Heart right ventricle (tissue), 16 donors: ENCODE measurements at places on chromosomes 3 and 15.
A peak's percentile ranks its signal among the peaks of the same experiment; 100 is the strongest.

- no peak for DNase-seq
- no peaks in the 10 kb centered on the region for H3K36me3 ChIP-seq
- H3K4me3 ChIP-seq = peak overlapping the region; percentile 91
- no peaks in the 10 kb centered on the region for H3K27me3 ChIP-seq
- peaks cover 34% of the 10 kb centered on the region for H3K4me1 ChIP-seq
- H3K27ac ChIP-seq = peak overlapping the region; percentile 86
Measured at GRCh38 chr3:47379411-47379899, 1.4 kb upstream of the PTPN23 start.

DNA sequence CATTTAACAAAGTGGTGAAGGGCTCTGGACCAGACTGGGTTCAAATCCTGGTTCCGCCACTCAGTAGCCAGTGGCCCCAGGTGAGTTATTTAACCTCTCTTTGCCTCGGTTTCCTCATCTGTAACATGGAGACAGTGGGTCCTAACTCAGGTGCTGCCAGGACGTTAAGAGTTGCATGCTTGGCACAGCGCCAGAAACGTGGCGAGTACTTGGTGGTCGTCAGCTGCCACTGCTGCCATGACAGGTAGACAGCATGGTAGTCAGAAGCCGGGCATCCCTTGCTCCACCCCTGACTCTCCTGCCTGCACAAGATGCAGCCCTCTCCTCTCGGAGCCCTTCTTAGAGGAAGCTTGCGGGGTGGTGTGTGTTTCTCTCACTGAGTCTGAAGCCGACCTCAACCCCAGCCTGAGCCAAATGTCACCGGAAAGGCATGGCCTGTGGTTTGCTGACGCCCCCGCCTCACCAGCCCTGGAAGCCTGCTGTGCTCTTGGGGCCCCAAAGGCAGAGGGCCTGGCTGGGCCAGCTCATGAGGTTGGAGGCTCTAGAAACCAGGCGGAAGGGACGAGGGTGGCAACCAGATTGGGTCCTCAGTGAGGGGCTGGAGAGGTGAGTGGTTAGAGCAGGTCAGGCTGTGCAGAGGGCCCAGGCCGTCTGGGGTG is 160.8 kb upstream of the TLE3 start:
- no peak overlapping the region for H3K4me3 ChIP-seq
- peaks cover 24% of the 10 kb centered on the region for H3K4me1 ChIP-seq
- DNase-seq = no peak
- H3K36me3 ChIP-seq = no peaks in the 10 kb centered on the region
- H3K27me3 ChIP-seq = peaks cover 7% of the 10 kb centered on the region
- H3K27ac ChIP-seq = no peak overlapping the region

DNA sequence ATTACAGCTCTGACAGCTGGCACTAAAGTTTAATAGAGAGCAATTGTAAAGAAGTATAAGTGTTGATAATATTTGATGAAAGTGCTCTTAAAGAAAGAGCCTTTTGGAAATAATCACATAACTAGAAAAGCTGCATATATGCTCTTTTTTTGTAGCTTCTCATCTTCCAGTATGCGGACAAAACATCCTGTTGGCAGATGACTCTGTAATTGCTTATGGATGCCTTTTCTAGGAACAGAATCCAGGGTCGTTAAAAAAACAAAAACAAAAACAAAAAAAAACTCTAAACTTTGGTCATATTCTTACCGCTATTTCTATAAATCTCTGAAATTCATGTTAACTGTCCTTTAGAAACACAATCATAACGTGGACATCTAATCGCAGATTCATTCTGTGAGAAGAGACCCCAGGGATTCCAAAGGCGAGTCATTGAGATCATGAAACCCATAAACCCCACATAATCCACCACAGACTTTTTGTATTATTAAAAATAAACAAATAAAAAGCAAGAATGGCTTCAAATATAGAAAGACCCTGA is 109.8 kb downstream of the EPHA3 start:
- H3K27ac ChIP-seq = peak overlapping the region; percentile 30
- DNase-seq = no peak
- no peaks in the 10 kb centered on the region for H3K27me3 ChIP-seq

DNA sequence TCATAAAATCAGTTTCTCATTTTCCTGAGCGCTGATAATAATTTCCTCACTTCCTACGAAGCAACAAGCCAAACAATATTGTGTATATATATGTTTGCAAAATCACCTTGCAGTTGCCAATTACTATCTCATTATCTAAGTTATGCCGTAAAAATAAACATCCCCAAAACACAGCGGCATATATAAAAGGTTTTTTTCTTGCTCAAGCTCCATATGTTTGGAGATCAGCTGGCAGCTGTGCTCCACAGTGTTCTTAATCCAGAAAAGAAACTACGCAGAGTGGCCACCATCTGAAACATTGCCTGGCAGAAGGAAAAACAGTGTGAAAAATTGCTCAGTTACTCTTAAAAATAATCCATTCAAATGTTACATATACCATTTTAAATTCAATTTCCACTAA is 951.4 kb downstream of the PLOD2 start:
- no peak overlapping the region for H3K4me3 ChIP-seq
- no peak overlapping the region for H3K27ac ChIP-seq

- peak; percentile 53 for DNase-seq
- no peaks in the 10 kb centered on the region for H3K4me1 ChIP-seq
- no peaks in the 10 kb centered on the region for H3K36me3 ChIP-seq
- no peak overlapping the region for H3K4me3 ChIP-seq
- H3K27me3 ChIP-seq = no peaks in the 10 kb centered on the region
Measured at GRCh38 chr3:113117511-113118234, 93.7 kb upstream of the BOC start.

DNA sequence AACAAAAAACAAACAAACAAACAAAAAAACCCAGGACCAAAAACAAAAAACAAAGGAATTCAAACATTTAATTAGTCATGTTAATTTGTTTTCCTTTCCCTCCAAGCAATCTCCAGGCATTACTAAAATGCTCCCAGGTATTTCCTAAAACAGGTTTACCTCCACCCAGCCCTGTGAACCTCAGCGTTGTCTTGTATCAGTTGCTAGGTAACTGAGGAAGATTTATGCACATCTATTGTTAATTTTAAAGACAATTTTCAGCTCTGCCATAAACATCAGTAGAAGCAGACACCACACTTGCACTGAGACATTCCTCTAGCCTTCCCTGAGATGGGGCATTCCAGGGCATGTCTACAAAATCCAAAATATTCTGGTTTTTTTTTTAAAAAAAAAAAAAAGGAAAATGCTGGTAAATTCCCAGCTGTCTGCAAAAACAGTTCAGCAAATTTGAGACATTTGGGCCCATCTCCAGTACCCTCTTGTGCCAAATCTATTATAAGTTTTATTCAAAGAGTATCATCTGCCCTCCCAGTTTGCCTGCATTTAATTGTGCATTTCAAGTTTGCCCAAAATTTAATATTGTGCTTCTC is 227.6 kb downstream of the ADAMTS9 start:
- H3K4me3 ChIP-seq = no peak overlapping the region
- H3K36me3 ChIP-seq = no peaks in the 10 kb centered on the region
- H3K27ac ChIP-seq = no peak overlapping the region
- DNase-seq = no peak
- H3K4me1 ChIP-seq = peaks cover 9% of the 10 kb centered on the region

GRCh38 chr3:85846940-85847339 is 888.2 kb downstream of the CADM2 start:
- no peaks in the 10 kb centered on the region for H3K4me1 ChIP-seq
- no peak overlapping the region for H3K4me3 ChIP-seq
- DNase-seq = no peak
- H3K36me3 ChIP-seq = no peaks in the 10 kb centered on the region

DNA sequence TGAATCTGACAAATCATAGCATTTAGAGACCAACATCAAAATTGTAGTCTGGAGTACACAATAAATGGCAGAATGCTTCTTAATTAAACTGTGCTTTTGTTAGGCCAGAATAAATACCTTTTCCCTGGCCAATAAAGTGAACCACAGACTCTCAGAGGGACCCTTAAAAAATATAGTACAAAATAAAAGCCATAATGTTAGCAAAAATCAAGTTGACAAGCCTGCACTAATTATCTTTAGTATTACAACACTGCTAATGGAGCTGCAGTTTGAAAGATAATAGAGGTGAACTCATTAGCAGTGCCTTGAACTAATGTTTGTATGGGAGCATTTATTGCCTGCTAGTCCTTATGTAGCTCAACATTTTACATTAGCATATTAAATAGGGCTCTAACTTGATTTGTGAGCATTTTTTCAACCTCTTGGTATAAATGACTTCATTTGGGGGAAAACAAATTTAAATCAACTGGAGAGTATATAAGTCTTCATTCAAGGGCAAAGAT is 801.3 kb downstream of the EPHA3 start:
- no peaks in the 10 kb centered on the region for H3K4me1 ChIP-seq
- no peaks in the 10 kb centered on the region for H3K36me3 ChIP-seq
- DNase-seq = no peak

DNA sequence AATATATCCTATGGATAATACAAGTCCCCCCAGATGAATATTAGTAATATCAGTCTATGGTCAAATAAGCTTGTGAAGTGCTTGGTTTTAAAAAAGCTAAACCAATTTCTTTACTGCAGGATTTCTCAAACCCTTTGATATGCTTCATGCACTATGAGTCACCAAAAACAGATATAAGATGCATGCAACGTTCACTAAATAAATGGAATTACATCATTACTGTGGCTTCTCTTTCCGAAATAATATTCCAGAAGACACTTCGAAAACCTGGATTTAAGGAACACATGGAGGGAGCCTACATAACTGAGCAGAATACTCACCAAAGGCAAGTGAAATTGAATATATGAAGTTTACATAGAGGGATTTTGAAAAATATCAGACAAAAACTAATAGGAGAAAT is 126.3 kb upstream of the ABI3BP start:
- H3K27ac ChIP-seq = no peak overlapping the region
- no peak overlapping the region for H3K4me3 ChIP-seq
- H3K4me1 ChIP-seq = peaks cover 11% of the 10 kb centered on the region

- H3K27ac ChIP-seq = no peak overlapping the region
- H3K4me3 ChIP-seq = no peak overlapping the region
- H3K27me3 ChIP-seq = peaks cover 15% of the 10 kb centered on the region
- no peak for DNase-seq
Measured at GRCh38 chr3:10474847-10475246, 30.5 kb downstream of the ATP2B2 start.

- H3K36me3 ChIP-seq = no peaks in the 10 kb centered on the region
- H3K4me3 ChIP-seq = no peak overlapping the region
- no peaks in the 10 kb centered on the region for H3K4me1 ChIP-seq
- H3K27ac ChIP-seq = no peak overlapping the region
Measured at GRCh38 chr15:82698711-82699345, 10.8 kb downstream of the AP3B2 start.

GRCh38 chr15:63073497-63074172 is 31.1 kb downstream of the TPM1 start:
- no peaks in the 10 kb centered on the region for H3K27me3 ChIP-seq
- H3K27ac ChIP-seq = no peak overlapping the region
- peaks cover 4% of the 10 kb centered on the region for H3K4me1 ChIP-seq
- DNase-seq = no peak
- peaks cover 40% of the 10 kb centered on the region for H3K36me3 ChIP-seq
- no peak overlapping the region for H3K4me3 ChIP-seq

DNA sequence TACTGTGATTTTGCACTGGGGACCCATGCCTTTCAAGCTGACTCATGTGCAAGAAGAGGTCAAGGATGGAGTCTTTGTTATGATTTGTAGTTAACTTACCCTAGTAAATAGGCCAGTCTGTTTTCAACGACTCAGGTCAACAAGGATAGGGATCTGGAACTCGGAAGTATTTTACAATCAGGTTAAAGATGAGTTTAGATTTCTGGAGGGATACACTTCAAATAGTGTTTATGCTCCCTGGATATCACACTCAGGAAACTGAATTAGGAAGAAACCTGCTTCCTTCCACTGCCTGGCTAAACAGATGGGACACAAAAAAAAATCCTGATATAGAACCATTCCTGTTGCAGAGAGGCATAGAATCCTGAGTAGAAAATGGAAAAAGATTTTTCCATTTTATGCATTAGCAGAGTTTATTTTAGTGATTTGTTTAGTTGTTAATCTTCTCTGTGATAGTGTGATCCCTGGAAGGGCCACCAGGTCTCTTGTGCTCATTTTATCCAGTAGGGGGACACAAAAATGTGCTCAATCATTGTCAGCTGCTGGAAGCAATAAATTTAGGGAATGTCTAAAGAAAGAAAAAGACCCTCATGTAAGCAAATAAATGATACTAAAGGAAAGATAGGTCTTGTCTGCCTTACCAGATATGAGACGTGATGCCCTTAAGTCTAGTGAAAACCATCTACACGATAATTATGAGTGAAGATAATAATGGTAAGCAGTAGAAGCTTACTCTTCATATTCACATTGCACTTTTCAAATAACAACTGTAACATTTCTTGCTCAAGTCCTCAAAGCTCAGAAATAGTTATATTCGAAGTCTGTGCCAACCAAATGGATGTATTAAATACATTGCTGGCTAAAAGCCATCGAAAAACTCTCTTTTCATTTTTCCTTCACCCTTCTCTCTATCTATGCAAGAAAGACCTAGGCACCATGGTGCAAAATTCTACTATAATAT is 452.1 kb upstream of the KCNMB2 start:
- no peaks in the 10 kb centered on the region for H3K27me3 ChIP-seq
- no peak overlapping the region for H3K4me3 ChIP-seq
- peaks cover 47% of the 10 kb centered on the region for H3K4me1 ChIP-seq

DNA sequence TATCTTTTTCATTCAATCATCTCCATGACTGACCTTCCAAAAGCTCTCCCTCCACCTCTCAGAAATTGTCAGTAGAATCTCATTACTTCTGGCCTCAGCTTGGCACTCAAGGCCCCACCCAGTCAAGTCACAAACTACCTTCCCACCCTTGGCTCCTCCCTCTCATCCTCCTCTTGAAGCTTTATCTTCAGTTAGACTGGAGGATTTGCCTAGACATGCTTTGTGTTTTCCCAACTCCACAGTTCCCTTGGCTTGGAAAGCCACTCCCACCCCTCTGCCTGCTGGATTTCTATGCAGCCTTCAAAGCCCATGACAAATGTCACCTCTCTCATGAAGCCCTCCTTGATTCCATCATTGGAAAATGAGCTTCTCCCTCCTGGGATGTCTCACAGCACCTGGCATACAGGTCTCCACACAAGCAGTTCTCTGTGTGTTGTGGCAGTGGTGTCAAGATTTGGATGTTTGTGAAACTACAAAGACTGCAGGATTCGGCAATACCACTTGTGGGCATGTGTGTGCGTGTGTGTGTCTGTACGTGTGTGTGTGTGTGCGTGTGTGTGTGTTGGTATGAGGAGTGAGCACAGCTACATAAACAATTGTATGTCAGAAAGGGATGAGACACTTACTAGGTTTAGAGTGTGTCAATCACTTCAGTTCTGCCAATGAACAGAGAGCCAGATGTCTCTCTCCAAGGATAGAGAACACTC is 45.3 kb upstream of the VPS8 start:
- no peaks in the 10 kb centered on the region for H3K36me3 ChIP-seq
- H3K27me3 ChIP-seq = peaks cover 21% of the 10 kb centered on the region
- no peaks in the 10 kb centered on the region for H3K4me1 ChIP-seq
- no peak for DNase-seq
- H3K27ac ChIP-seq = no peak overlapping the region
